Glutamatergic neuron (in vitro differentiated cells): ENCODE measurements at places on chromosomes 4 and X.

DNA sequence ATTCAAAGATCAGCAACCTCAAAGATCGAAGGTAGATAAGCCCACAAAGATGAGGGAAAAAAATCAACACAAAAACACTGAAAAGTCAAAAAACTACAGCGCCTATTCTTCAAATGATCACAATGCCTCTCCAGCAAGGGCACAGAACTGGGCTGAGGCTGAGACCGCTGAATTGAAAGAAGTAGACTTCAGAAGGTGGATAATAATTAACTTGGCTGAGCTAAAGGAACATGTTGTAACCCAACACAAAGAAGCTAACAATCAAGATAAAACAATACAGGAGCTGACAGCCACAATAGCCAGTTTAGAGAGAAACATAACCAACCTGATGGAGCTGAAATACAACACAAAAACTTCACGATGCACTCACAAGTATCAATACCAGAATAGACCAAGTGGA lies 231.1 kb downstream of the STPG2 start:
- DNase-seq, result no peak

DNA sequence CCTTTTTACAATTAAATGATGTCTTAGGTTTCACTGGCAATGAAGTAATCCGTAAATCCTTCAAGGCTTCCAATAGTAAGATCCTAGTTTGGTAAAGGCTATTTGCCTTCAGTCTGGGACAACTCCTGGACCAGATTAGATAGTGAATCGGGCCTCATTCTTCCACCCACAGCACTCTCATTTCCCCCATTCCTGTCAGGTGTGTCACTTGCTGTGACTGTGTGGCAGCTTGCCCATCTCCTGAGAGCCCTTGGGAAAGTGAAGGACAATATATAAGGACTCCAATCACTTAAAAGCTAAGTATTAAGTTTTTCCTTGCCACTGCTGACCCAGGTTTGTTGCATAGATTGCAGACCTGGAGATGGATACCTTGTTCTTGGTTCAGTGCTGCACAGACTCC lies 3.3 kb upstream of the GASK1B start:
- DNase-seq, result no peak

DNA sequence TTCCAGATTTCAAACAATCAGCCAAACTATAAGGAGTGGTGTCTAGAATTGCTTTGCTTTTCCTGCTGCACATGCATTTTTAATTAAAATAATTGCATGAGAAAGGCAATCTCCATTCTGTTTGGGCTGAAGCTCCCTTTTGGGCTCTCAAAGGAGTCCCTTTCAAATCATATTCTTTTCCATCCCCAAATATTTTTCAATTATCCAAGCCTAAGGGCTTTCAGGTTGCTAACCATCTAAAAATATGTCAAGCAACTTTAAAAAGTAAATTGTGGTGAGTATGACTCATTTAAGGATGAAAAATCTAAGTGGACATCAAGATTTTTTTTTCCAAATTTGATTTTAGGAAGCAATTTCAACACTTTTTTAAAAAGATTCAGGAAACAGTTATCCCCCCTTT lies 28.4 kb downstream of the PIR start:
- DNase-seq, result no peak

DNA sequence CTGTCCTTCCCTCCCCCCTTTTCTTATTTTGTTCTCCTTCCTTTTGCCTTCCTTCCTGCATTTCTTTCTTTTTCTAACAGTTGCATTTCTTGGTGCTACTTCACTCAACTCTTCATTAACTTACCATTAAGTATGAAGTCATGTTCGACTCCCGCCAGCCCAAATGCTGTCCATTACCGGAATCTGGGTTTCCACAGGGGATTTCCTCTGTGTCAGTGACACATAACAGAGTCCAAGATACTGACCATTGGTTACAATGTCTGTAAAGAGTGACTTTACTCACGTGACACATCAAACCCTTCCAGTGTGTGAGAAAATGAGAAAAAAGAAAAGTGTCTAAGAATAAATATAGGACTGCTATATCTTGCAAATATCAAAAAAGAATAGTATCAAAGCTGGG lies 500.0 kb upstream of the FRG1 start:
- no peak for DNase-seq

DNA sequence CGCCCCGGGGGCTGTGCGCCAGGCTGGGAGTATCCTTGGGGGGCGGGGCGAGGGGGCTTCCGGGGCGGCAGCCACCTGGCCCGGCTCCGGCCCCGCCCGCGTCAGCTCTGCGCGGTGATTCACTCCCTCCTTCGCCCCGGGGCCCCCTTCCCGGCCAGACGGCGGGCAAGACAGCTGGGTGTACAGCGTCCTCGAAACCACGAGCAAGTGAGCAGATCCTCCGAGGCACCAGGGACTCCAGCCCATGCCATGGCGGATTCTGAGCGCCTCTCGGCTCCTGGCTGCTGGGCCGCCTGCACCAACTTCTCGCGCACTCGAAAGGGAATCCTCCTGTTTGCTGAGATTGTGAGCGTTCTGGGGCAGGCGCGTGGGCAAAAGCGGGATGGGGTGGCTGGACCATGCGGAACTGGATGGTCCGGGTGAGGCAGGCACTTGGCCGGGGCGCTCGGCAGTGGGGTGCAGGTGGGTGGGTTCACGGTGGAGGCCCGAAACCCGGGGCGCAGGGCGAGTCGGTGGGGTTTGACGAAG lies at the start of gene PLP2:
Gene PLP2, plus strand, starts transcription at position 147 of the 528 bp plus-strand sequence. Its CDS starts 103 bp downstream, at position 250.
- peak; percentile 40 for DNase-seq

GRCh38 chr4:165855191-165855590 lies 17.8 kb upstream of the TLL1 start:
- DNase-seq, result no peak

- no peak for DNase-seq
These were observed 406.8 kb downstream of the SLITRK2 start for GRCh38 chrX:146224442-146224841.

- no peak for DNase-seq
These were observed 562.8 kb upstream of the IGFBP7 start for GRCh38 chr4:57672846-57673433.

- DNase-seq, result no peak
These were observed 49.6 kb upstream of the RPA4 start for GRCh38 chrX:96834137-96834536.

GRCh38 chrX:69073241-69073640 lies 92.0 kb downstream of the PJA1 start:
- DNase-seq, result no peak

DNA sequence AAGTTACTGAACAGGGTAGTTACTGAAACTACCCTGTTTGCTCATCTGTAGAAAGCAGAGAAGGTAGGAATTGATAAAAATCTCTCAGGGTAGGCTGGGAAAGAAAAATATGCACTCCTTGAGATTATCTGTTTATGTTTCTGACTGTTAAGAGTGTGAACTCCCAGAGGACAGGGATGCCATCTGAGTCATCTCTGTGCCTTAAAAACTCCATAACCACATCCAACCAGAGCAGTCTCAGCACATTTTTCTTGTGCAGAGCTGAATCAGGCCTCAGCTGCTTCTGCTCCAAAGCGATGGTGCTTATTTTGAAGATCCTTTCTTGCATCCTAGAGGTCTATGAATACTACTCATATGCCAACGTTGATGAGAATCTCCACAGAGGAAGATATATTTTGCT lies 9.9 kb downstream of the CENPVL3 start:
- DNase-seq, result no peak

DNA sequence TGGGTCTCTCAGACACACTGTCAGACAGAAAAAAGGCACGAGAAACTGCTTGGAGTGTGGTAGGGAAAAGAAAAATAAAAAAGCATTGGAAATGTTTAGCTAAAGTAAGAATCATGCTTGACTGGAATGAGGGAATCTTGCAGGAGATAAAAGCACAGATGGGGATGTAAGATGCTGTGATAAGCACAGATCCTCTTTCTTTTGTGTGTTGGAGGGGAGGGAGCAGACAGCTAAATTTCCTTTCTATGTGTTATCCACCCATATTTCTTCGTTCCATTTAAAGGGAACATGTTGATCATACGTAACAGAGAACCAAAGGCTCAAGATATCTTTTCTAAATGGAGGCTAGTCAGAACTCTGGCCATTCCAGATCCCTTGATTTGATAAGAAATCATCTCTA lies 614.0 kb upstream of the LCORL start:
- DNase-seq, result no peak

GRCh38 chr4:184763150-184763780 lies 29.4 kb upstream of the CENPU start:
- DNase-seq, result no peak

DNA sequence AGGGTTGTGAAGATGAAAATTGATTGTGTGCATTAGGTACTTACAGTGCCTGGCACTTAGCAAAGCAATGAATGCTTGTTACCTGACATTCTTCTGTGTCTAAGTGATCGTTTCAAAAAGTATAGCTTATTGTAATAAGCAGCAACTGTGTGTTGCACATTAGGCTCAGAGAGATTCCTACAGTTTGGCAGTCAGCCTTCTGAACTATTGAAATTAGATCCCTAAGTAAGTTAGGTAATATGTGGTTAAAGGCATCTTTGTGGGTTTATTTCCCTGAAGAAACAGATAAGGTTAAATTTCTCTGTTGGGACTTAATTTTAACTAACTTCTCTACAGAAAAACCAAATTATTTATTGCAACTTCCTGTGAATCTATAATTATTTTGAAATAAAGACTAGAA lies 93.4 kb downstream of the REPS2 start:
- DNase-seq, result no peak

DNA sequence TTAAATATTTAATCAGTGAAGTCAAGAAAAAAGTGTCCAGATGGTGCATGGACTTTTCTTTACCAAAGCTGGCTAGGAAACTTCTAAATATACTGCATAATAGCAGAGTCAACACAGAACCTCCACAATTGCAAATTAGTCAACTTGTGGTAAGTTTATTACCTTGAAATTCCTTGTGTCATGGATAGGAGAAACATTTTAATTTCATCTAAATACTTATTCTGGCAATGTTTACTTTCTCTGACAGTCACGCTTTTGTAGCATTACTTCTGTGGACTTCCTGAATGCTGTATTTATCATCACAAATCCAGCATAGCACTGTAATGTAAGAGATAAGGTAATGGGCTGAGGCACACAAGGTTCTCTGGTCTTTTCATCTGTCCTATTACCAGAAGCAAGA lies 2266.1 kb downstream of the PCDH7 start:
- DNase-seq, result no peak

DNA sequence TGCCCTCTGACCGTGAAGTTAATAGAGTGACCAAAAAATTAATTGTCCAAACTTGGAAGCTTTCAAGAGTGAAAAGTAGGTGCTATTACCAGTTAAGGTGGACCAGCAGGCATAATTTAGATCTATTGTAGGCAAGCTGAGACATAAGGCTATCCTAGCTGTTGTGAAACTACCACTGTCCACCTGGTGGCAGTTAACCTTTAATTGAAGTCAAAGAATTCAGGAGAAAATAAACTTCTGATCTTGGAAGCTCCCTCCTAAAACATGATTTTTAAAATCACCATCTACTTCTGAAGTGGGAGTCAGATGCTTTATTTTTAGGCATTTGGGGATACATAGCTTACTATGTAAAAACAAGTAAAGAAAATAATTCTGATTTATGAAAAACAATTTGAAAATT lies 636.3 kb upstream of the HTR2C start:
- no peak for DNase-seq

DNA sequence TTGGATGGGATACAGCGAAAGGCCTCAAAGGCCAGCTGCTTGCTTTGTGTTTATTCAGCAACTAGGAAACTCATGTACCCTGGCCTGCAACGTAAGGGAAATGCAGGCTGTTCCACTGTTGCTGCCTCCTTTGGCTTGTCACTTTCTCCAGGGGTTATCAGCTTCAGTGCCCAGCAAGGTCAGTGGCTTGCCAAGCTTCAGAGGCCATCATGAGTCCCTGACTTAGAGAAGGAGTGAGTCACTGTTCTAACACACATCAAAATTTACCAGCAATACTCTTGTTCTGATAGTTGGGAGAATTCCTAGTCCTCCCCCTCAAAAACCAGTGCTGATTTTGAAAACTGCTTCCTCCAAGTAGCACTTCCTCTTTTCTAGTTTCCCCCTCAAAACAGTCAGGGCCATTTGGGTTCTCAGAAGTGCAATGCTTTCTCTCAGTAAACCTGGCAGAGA lies 250.8 kb downstream of the ARHGAP24 start:
- DNase-seq, result no peak

GRCh38 chr4:185566425-185566824 lies 31.1 kb upstream of the PDLIM3 start:
- DNase-seq, result no peak

GRCh38 chr4:168735735-168736134 lies 238.9 kb downstream of the PALLD start:
- no peak for DNase-seq

DNA sequence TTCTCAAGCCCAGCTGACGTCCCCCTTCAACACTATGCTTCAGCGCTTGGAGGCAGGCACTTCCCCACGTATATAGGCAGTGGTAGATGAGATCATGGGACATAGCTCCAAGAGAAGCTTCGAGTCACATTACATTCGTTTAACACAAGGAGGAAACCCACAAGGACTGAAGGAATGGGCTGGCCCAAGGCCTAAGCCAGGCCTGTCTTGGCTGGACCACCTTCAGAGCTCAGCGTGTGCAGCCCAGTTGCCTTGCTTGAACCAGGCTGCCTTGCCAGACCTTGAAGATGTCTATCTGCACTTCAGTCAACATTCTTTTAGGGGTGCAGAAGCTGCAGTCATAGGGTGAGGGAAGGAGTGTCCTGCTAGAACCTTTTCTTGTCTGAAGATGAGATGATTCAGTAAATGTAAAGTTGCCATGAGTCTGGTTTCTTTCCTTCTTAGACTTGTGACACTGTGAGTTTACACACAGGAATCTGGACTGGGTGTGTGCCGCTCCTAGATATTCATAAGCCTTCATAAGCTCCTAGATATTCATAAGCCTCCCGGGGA lies 144.1 kb upstream of the RBPJ start:
- DNase-seq, result no peak

- no peak for DNase-seq
These were observed 2.1 kb downstream of the PCDH18 start for GRCh38 chr4:137530176-137530575.

- DNase-seq, result no peak
These were observed 2.6 kb upstream of the APBB2 start for GRCh38 chr4:41217020-41217333.

DNA sequence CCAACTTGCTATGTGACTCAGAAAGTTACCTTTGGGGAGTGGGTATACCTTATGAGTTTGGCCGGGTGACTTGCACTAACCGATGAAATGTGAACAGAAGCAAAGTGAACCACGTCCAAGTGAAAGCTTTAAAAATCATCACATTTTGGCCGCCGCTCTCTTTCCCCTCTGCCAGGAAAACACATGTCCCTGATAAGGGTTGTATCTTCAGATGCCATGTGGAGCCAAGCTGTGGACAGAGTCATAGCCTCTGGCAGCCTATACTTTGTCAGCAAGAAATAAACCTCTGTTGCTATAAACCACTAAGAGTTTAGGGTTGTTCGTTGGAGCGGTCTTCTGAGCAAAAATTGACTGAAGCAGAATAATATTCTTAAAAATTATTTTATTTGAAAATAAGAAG lies 92.3 kb downstream of the PRDM5 start:
- DNase-seq, result no peak
